ENCODE measurements at places on chromosomes 6 and 20. TPM values are rescaled to one million over a fixed set of nuclear protein-coding genes. Genes with fewer than 3 reads are reported as not detected.

The MAK gene
- not detected for total RNA-seq

The KHDC1 gene
- total RNA-seq = not detected

DNA sequence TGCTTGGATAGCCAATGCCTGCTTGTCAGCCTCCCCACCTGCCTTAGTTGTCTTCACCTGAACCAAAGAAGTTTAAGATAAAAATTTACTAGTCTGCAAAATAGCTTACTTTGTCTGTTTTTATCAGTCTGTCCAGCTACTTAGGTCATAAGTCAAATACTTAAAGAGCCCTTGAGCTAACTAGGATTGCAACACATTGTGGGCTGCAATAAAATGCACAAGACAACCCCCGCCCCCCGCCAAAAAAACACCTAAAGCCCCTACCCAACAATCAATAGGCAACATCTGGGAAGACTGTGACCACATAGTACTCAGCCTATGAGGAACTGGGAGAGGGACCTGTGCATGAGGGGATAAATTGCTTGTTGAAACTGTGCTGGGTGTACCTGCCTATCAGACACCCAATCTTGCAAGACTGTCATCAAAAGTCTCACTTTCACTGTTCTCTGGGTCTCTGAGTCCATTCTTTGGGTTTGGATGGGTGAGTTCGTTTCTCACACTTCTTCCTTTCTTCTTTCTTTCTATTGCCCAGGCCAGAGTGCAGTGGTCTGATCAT is 27.3 kb upstream of the ABCC10 start:
- no peak for DNase-seq

DNA sequence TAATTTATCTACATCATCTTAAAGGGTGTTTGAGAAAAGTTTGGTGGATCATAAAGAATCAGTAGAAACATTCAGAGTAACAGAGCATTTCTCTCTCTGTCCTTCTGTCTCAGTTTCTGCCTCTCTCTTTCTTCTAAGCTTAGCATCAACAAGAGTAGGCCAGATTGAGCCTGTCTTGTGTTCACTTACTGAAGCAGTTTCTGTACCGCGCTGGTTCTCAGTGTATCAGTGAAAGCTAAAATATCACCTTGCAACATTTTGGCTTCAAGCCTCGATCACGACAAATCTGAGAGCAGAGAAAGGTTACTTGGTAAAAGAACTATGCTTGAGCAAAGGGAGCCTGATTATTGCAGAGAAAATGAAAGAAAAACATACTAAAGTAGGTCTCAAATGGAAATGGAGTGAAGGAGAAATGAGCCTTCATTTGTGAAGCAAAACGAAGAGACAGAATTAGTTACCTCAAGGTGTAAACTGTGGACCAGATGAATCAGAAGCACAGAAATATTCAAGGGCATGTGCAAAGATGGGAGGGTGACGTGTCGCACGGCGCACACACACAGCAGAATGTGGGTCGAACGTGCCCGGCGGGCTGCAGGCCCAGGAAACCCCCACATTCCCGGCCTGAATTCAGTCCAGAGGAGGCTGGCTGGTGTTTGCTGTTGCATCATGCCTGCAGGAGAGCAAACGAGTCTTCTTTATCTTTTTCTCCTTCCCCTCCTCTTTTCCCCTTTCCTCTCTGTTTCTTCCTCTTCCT is 509.3 kb downstream of the QKI start:
- peak; percentile 39 for DNase-seq

DNA sequence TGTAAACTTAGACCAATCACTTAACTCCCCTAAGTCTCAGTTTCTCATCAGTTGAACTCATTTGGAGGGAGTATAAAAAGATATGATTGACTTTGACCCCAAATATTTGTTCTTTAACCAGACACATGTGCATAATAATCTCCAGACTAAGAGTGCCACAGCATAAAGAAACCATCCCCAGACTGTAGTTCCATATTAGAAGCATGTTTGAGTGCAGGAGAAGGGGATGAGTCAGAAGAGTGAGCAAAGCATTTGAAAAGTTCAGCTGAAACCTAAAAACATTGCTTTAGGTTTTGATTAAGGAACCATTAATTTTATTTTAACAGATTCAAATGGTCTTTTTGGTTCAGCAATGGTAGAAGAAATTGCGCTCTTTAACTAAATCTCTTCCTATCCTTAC is 654.8 kb downstream of the UTRN start:
- DNase-seq = no peak

GRCh38 chr6:32993363-32993973 is 15.9 kb downstream of the HLA-DOA start:
- no peak for DNase-seq
